ENCODE measurements at places on chromosomes 3 and 15. TPM values are rescaled to one million over a fixed set of nuclear protein-coding genes. Genes with fewer than 3 reads are reported as not detected.

GRCh38 chr3:134516905-134517304 lies 31.0 kb downstream of the CEP63 start:
- no peaks in the 10 kb centered on the region for H3K27me3 ChIP-seq
- no peaks in the 10 kb centered on the region for H3K4me1 ChIP-seq
- H3K27ac ChIP-seq, result no peak overlapping the region
- peaks cover 10% of the 10 kb centered on the region for H3K36me3 ChIP-seq
- H3K4me3 ChIP-seq, result no peak overlapping the region

MCCC1 gene
- total RNA-seq, result 32.8 TPM

DNA sequence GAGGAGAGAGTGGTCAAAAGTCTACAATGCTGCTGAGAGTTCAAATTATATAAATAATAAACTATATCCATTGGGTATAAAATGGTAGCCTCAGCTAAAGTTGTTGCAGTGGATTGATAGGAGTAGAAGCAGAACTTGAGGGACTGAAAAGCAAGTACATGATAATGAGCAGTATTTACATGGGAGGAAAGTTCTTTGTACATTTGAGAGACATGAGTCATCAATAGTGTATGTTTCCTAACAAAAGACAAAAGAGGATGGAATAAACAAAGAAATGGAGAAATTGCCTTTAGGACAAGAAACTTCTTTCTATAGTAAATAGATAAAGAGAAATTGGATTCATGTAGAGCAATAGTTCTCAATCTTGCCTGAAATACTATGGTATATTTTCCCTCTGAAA lies 110.0 kb upstream of the PLSCR5 start:
- no peaks in the 10 kb centered on the region for H3K36me3 ChIP-seq
- no peak overlapping the region for H3K4me3 ChIP-seq
- no peak for DNase-seq
- H3K4me1 ChIP-seq, result no peaks in the 10 kb centered on the region
- H3K27ac ChIP-seq, result no peak overlapping the region
- no peaks in the 10 kb centered on the region for H3K27me3 ChIP-seq

FBLN2 gene
- total RNA-seq, result 3.6 TPM

DNA sequence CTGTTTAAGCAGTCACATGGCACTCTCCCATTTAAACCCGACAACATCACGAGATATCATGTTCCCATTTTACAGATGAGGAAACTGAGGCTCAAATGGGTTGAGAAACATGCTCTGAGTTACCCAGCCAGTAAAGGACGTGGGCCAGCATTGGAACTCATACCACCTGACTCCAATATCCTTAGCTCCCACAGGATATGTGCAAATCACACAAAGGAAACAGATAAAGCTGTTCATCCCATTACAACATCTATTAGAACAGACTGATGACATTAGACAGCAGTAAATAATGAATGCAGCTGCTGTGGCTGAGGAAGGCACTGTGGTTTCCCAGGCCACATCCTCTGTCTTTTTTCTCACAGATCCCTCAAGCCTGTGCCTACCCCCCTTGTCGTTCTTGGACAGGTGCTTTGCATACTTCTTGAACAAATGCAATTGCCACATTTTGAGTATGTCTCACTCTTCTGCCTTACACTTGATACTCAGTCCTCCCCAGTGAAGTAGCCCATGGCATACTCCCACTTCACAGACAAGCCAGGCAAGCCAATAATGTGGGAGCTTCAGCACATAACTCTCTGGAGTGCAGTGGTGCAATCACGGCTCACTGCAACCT lies 17.7 kb downstream of the FRMD4B start:
- H3K36me3 ChIP-seq, result no peaks in the 10 kb centered on the region
- no peak overlapping the region for H3K27ac ChIP-seq
- H3K27me3 ChIP-seq, result no peaks in the 10 kb centered on the region
- H3K4me1 ChIP-seq, result peaks cover 20% of the 10 kb centered on the region
- no peak overlapping the region for H3K4me3 ChIP-seq

- no peak overlapping the region for H3K27ac ChIP-seq
- no peaks in the 10 kb centered on the region for H3K36me3 ChIP-seq
- H3K4me1 ChIP-seq, result peaks cover 16% of the 10 kb centered on the region
- no peak overlapping the region for H3K4me3 ChIP-seq
- no peaks in the 10 kb centered on the region for H3K27me3 ChIP-seq
Measured at GRCh38 chr3:15102836-15103235, 3.9 kb upstream of the RBSN start.

DNA sequence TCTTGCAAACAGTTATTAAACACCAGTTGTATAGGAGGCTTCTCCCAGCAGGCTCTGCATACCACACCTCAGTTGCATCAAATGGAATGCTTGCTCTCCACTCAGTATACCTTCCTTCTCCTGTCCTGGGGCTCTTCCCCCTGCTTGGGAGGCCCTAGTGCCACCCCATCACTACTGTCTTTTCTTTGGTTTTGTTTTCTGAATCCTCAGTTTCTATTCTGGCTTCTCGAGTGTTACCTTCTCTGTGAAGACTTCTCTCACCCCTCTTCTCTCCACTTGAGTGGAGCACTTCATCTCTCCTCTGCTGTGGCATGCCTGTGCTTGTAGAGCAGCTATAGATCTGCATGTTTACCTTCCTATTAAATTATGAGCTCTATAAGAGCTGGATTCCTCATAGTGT lies 75.7 kb upstream of the TPRG1 start:
- no peak overlapping the region for H3K27ac ChIP-seq
- no peaks in the 10 kb centered on the region for H3K36me3 ChIP-seq
- no peak for DNase-seq
- H3K4me1 ChIP-seq, result no peaks in the 10 kb centered on the region
- H3K27me3 ChIP-seq, result no peaks in the 10 kb centered on the region
- H3K4me3 ChIP-seq, result no peak overlapping the region

CEP19 gene
- total RNA-seq, result 4.6 TPM

DNA sequence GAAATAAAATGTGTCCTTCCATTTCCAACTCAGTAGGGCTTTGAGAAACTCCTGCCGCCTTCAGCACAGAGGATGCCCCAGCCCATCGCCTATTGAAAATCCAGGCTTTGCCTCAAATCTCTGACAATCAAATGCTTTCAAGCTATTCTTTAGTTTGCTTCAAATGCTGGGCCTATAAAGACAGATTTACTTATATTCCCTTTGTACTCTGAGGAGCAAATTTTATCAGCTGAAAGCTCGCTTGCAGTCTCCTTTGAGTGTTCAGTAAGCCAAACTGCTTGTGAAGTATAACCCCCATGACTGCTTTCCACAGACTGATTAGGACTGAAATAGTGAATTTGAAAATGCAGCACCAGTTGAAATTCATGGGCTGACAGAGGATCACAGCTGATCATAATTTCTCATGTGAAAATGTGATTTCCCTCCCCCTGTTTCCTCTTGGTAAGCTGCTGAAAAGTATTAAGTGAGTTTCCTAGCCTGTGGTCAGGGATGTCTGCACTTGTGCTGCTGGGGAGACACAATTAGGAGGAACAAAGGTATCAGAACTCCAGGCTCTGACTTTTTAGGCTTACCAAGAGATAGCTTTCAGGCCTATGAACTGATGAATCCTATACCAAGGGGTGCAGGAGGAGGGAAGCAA lies 563.4 kb upstream of the TGFBR2 start:
- H3K4me3 ChIP-seq, result no peak overlapping the region
- no peaks in the 10 kb centered on the region for H3K27me3 ChIP-seq
- no peaks in the 10 kb centered on the region for H3K36me3 ChIP-seq
- DNase-seq, result no peak

- DNase-seq, result no peak
- H3K4me3 ChIP-seq, result no peak overlapping the region
- no peak overlapping the region for H3K27ac ChIP-seq
- no peaks in the 10 kb centered on the region for H3K36me3 ChIP-seq
- no peaks in the 10 kb centered on the region for H3K27me3 ChIP-seq
Measured at GRCh38 chr3:106299300-106300098, 430.7 kb upstream of the CBLB start.

PRTG gene
- total RNA-seq, result not detected

GRCh38 chr3:131658115-131658514 lies 155.3 kb upstream of the MRPL3 start:
- H3K36me3 ChIP-seq, result no peaks in the 10 kb centered on the region
- no peaks in the 10 kb centered on the region for H3K4me1 ChIP-seq
- no peak for DNase-seq
- H3K27ac ChIP-seq, result no peak overlapping the region
- H3K4me3 ChIP-seq, result no peak overlapping the region

LSMEM2 gene
- not detected for total RNA-seq

SAMD7 gene
- total RNA-seq, result 0.12 TPM

DNA sequence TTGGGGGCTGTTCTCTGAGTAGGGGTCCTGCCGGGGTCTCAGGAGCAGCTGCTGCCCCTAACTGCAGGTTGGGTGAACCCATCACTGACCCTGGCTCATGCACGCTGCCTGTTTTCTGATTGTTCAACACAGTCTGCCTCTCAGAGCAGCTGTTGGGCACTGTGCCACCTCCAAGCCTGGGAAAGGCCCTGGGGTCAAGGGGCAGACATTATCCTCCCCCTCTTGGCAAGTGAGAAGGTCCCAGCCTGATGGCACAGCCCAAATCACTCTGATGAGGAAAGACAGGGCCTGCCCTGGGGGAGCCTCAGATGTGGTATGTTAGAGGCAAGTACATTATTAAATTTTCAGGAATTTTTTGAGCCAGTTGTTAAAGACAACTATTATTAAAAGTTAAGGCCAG lies 14.1 kb upstream of the GNAT1 start:
- H3K27ac ChIP-seq, result no peak overlapping the region
- no peak overlapping the region for H3K4me3 ChIP-seq
- H3K4me1 ChIP-seq, result no peaks in the 10 kb centered on the region

- no peaks in the 10 kb centered on the region for H3K27me3 ChIP-seq
- H3K4me3 ChIP-seq, result peak overlapping the region; percentile 90
- no peak for DNase-seq
- H3K36me3 ChIP-seq, result peaks cover 13% of the 10 kb centered on the region
Measured at GRCh38 chr3:12840591-12841148, 695 bp downstream of the RPL32 start.

CYP1A1 gene
- not detected for total RNA-seq
